NCI-H1105 (cell line): ENCODE measurements at places on chromosomes 12 and 14.

DNA sequence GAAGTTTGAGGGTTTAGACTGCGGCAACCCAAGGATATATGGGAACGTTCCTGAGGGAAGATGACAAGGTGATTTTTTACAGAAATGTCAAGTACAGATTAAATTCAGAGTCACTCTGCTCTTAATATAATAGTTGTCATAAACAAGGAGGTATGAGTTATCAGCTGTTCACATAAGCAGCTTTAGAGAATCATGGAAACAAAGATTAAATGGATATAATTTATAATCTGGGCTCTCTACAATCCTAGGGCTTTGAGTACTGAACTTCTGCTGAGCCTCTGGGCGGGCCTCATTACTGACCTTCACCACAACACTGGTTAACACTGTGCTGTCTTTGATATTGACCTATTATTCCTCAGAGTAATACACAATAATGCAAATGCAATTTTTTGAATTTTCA, 577.8 kb downstream of the RPS29 start:
- DNase-seq, result no peak

GRCh38 chr14:92539419-92539818, 25.8 kb downstream of the RIN3 start:
- no peak for DNase-seq

- no peak for DNase-seq
Observed at GRCh38 chr12:109910969-109911348, 10.9 kb downstream of the TCHP start.

- no peak for DNase-seq
Observed at GRCh38 chr12:109844091-109844490, 10.9 kb upstream of the TRPV4 start.
